ENCODE measurements at places on chromosomes 5 and 9.
A peak's percentile ranks its signal among the peaks of the same experiment; 100 is the strongest.

- no peak for DNase-seq
Observed at GRCh38 chr9:114083666-114084065, 5.6 kb upstream of the AMBP start.

DNA sequence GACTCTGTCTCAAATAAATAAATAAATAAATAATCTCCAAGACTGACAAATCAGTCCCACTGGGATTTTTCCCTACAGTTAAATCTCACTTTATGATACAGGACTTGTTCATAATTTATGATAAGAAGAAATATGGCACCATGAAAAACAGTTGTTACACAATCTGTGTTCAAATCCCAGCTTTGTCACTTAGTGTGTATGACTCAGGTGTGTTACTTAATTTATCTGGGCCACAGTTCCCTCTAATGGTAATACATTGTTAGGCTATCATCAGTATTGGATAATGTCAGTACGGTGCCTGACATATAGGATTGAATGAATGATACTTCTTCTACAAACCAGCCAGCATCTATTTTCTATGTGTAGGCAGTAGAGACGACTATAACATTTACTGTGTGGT, 23.1 kb downstream of the SLC36A3 start:
- DNase-seq, result no peak

- DNase-seq, result peak; percentile 90
Observed at GRCh38 chr9:14395317-14396082, 81.6 kb upstream of the NFIB start.

DNA sequence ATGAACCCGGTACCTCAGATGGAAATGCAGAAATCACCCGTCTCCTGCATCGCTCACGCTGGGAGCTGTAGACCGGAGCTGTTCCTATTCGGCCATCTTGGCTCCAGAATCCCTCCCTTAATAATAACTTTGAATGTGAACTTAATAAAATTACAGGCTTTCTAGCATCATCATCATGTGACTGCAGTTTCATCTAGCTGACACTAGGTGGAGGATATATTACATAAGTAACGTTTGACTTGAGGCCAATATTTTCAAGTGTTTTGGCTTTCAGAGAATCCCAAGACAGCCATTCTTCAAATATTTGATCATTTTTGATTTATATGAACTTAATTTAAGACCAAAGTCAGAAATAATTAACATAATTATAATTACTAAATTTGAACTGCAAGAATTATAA, 474.9 kb upstream of the CDH10 start:
- DNase-seq, result no peak

DNA sequence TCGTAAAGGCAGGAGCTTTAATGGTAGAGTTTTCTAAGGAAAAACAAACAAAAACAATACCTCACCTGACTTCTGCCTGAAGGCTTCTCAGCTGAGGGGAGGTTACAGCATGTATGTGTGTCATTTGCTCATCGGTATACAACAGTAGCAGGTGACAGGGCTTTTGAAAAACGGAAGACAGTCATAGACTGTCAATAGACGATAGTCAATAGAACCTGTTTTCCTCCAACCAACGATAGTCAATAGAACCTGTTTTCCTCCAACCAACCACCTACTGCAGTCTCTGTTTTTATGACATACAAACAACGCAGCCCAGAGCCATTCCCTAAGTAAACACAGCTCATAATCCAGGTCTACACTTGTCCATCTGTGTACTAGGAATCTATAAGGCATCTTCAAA, 74.6 kb downstream of the RETREG1 start:
- DNase-seq, result no peak
